ENCODE measurements at places on chromosomes 5 and 9.

DNA sequence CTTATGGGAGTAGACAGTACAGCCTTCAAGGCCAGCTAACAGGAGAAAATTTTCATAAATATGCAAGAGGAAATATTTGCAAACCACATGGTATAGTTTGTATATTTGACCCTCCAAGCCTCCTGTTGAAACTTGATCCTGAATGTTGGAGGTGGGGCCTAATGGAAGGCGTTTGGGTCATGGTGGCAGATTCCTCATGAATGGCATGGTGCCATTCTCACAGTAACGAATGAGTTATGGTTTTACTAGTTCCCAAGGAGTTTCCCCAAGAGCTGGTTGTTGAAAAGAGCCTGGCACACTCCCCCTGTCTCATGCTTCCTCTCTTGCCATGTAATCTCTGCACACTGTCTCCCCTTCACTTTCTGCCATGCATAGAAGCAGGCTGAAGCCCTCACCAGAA, 3.3 kb upstream of the PAIP1 start:
- DNase-seq = no peak

DNA sequence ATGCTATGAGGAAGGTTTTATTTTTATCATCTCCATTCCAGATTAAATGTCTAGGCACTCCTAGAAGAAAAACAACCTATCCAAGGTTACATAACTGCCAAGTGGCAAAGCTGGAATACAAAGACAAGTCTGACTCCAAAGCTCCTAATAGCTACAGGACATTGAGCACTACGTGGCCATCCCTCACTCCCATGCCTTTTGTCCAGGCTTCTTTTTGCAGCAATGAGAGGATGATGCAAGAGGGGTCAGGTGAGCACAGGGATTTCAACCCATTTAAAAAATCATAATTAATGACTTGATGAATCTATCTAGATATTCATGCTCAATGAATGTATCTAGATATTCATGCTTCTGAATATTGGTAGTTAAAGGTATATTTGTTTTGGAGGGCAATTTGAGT, 117.0 kb downstream of the KIAA0825 start:
- no peak for DNase-seq

GRCh38 chr9:134848504-134848903, 32.1 kb upstream of the FCN2 start:
- DNase-seq = no peak

GRCh38 chr9:123438321-123438720, 82.3 kb downstream of the CRB2 start:
- no peak for DNase-seq

- DNase-seq = peak; percentile 4
Observed at GRCh38 chr5:554284-554988, 30.2 kb upstream of the SLC9A3 start.

DNA sequence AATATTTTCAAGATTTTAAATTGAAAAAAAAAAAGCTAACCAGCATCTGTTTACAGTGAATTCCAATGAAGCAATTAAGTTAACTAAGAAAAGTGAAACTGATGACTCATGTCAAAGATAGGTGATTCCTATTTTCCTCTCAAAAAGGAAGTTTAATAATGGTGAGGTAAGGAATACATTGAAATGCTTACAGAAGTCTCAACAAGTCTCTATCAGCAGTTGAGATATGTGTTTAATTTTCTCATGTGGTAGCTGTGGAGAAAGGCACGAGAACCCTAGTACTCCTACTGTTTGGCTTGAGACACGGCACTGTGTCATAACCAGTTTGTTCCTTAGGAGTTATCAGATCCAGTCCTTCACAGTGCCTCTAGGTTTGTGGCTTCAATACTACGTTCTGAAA, 114.5 kb downstream of the SLC25A46 start:
- DNase-seq = no peak

DNA sequence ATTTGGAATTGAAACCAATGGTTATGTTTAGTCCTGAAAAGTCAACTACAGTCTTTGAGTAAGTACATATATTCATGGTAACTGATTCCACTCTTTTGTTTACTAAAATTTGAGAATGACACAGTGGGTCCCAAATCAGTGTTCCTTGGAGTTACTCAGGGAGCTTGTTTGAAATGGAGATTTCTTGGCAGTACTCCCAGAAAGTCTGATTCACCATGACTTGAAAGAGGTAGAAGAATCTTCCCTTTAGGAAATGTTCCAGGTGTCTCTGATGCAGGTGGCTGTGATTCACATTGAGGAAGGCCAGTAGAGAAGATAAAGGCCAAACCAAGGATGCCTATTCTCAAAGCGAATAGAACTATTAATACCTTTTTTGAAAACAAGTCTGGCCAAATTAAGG, 1078.3 kb downstream of the CDH12 start:
- DNase-seq = no peak
